ENCODE measurements at places on chromosomes 4 and X.

GRCh38 chr4:89213382-89213701, 94.3 kb downstream of the GPRIN3 start:
- no peak for DNase-seq

GRCh38 chr4:186368281-186368680, 102.3 kb downstream of the F11 start:
- DNase-seq: no peak

GRCh38 chr4:15479089-15479912, 9.6 kb downstream of the CC2D2A start:
- DNase-seq: peak; percentile 83

DNA sequence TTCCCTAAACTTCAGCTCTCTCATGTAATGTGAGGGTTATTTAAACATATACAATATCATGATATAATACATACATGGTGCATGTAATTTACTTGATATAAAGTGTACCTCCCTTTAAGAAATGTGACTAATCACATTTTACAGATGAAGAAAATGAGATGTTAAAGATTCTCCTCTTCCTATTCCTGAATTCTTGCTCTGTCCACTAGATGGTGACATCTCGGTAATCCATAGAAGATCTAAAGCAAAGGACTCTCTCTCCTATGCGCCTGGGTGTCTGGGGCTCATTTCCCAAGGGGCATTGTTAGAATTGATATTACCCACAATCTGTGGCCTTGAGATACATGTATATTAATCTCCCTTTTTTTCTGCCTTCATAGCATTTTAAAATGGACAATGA, 804.9 kb downstream of the RAB28 start:
- DNase-seq: no peak

DNA sequence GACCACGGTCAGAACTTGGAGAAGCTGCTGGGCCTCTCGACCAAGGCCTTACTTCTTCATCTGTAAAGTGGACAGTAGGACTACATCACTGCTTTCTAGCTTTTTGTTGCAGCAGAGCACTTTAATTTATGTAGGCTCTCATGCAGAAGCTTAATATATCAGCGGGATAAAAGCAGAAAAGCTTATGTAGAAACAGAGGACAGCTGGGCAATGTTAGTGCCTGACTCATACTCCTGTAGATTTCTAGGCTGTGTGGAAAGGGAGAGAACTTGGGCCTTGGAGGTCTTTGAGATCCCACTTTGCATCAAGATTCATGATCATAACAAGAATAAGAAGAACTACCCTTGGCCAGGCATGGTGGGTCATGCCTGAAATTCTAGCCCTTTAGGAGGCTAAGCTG, 91.2 kb downstream of the ARHGAP10 start:
- no peak for DNase-seq

DNA sequence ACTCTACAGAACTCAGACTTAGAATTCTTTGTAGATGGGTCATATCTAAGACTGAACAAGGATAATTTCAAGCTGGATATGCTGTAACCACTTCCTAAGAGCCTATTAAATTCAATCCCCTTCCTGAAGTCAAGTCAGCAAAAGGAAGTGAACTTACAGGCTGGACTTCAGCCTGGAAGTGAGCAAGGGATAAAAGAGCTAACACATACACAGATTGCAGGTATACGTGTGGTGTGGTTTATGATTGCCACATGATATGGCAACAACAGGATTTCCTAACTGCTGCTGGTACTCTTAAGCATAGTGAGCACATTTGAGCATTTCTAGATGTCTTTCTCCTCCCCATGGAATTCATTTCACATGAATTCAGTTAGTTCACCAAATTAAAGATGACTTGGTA, 38.2 kb upstream of the UXT start:
- DNase-seq: no peak

GRCh38 chr4:126687655-126688358, 945.0 kb upstream of the INTU start:
- DNase-seq: no peak

DNA sequence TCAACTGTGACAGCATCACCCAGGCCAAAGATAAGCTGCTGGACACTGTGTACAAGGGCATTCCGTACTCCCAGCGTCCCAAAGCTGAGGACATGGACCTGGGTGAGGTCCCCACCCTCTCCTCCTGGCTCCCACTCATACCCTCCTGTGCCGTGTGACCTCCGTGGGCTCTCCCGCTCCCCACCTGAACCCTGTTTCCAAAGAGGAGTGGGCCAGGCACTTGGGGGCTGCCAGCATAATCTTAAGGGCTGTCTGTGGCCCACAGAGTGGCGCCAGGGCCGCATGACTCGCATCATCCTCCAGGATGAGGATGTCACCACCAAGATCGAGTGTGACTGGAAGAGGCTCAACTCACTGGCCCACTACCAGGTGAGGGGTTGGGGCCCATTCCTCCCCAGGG, 10.0 kb downstream of the LAGE3 start:
- no peak for DNase-seq

DNA sequence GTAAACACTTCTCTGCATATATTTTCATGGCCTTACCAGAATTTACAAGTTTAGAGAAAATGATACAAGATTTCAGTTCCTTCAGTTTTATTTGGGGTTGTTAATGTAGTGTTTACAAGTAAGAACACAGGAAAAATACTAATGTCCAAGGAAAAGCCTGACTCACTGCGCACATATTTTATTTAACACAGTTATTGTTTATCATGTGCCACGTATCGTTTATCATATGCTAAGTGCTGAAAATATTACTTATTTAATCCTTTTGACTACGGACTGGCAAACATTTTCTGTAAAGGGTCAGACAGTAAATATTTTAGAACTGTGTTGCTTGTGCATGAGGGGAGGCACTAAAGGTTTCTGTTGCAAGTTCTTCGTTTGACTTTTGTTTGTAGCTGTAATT, 794 bp downstream of the HSD17B13 start:
- no peak for DNase-seq

DNA sequence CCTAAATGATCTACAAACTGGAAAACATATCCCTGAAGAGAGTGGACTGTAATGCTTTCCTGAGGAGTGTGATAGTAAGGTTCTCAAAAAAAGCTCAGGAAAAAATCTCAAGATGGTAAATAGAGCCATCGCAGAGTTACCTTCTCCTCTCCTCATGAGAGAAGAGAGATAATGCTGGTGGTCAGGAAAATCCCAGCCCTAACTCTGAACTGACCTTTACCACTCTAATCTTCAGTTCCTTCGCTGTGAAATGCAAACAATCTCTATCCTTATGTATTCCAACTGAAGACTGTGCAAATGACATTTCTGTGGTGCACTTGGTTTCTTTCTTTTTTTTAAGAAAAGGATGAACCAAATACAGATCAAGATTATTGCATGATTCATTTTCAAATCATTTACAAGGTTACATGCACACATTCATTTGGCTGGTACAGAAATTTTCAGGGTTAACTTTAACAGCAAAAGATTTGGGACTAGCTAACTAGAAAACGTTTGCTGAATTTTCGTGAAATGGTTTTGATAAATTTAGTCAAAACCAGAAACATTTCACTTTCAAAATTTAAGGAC, 8.3 kb downstream of the PPM1K start:
- no peak for DNase-seq

DNA sequence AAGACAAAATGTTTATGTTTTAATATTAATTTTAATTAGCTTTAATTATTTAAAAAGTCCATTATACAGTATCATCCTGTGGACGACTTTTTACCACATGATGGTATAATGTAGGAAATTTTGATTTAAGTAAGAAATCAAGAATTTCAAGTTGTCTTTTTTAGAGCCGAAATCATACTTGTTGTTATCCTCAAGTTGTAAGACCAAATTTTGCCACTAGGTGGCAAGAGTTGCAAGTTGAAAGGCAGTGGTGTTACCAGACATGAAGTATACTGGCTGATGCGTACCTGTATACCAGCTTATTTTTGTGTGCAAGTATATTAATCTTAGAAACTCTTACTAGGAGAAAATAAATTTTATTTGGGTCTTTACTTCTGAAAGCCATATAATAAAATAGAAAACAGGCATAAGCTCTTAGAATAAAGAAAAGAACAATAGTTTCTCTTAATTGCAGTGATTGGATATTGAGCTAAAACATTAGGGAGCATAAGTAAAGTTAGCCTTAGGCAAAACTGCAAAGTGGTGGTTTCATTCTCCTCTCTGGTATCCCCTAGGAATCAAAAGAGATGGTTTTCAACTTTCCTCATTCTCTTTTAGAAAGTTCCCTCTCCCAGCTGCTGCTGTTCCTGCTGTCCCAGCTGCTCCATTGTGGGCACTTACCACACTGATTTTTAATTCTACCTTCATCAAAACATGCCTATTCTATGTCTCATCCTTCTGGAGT, 118.0 kb upstream of the WDFY3 start:
- DNase-seq: no peak

- DNase-seq: no peak
Observed at GRCh38 chr4:26191353-26191752, 129.5 kb upstream of the RBPJ start.

GRCh38 chr4:100836929-100837328, 319.1 kb upstream of the EMCN start:
- DNase-seq: no peak

GRCh38 chr4:117941611-117942010, 92.7 kb upstream of the NDST3 start:
- no peak for DNase-seq

GRCh38 chr4:95224402-95224801, 324.4 kb downstream of the UNC5C start:
- no peak for DNase-seq

DNA sequence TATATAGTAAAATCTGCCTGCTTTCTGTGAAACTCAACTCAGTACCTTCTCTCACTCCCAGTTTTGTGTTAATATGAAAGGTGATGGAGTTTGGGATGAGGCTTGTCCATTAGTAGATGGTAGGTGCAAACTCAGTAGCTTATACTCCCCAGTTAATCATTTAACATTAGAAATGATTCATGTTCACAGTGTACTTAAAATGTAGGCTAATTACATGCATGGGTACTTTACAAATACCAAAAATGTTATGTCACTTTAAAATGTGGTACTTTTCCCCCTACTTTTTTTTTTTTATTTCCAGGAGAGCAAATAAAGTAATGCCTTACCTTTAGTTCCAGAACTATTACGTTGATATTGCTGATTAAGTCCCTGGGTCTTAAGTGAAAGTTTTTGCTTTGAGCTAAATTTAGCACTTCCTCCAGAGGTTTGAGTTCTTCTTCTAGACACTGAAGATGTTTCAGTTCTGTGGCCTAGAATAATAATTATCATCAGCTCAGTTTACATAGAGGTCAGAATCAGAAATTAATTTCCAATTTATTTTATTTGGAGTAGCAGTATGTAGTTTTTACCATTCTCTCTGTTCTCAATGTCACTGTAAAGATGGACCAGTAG, 3.0 kb downstream of the IL2 start:
- DNase-seq: no peak

DNA sequence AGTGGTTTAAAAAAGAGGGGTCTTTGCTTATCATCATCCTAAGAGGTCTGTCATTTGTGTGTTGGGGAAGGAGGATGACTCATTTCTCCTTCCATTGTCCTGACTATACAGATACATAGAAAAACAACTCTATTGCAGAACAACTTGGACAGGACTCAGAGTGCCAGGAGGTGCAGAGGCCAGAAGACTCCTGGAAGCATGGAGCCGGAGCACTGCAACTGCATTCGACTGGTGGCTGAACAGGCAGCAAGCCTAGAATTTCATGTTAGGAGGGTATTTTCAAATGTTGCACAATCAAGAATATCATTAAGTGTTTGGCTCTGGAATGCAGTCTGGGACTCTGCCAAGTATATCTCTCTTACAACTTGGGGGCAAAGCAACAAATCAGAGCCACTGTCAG, 35.0 kb upstream of the MAML3 start:
- DNase-seq: no peak

DNA sequence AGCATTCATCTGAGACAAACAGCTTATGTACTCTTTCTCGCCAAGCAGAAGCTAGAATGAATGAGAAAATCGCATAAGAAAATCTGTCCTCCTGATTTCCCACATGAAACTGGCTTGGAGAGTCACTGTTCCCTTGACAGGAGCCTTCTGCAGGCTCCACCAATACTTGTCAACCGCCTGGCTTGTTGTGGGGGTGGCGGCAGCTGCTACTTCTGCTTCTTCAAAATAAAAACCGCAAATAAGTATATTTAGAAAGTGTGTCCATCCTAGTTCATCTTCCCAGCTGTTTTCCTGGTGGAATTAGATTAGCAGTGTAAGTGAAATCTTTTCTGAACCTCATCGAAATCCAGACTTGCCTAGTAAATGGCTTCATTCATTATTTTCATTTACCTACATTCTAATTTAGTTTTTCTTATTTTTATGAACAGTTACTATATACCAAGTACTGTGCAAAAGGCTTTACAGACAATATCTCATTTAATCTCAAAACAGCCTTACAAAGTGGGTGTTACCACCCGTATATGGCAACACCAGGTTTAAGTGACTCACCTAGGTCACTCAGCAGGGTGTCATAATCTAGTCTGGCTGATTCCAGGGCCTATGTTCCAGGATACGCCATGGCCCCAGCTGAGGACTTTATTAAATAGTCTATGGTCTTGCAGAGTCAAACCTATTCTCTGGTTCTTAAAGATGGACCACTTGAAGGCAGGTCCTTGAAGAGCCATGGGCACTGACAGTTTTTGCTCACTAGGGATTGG, 104.6 kb upstream of the IGFBP7 start:
- no peak for DNase-seq

DNA sequence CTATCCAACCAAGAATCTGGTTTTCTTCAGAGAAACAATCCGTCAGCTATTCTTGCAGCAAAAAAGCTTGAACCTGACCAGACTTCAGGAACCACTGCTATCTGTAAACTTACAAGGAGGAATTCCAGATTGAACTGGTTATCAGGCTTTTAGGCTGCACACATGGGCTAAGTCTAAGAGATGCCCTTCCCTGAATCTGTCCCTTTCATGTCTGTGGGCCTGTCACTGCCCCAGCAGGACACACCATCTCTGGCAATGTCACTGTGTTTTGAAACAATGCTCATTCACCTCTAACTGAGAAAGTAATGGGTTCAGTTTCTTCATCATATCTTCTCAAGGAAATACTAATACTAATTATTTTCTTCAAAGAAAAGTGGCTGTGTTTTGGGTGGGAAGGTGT, 72.8 kb downstream of the PARM1 start:
- no peak for DNase-seq

- DNase-seq: no peak
Observed at GRCh38 chr4:77336411-77337142, 179.6 kb downstream of the CCNG2 start.

DNA sequence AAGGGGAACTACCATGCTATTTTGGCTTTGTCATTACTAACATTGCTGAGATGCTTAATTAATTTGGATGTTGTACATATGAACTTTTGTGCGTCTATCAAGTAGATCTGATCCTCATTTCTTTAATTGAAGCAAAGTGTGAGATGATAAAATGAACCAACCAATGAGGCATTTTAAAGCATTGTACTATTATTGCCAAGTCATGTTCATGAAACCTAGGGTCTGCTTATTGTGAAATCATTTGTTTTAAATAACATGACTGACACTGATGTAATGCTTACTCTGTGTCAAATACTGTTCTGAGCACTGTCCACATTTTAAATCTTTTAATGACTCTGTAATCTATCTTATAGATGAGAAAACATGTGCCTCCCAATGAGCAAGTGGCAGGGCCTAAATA, 57.7 kb downstream of the C4orf33 start:
- DNase-seq: no peak

GRCh38 chr4:86582410-86582809, 11.7 kb upstream of the PTPN13 start:
- no peak for DNase-seq

- no peak for DNase-seq
Observed at GRCh38 chrX:6568031-6568430, 33.1 kb upstream of the VCX3A start.

Measured in coronary artery (tissue), 2 donors.